ENCODE measurements at places on chromosomes 5 and 9.

DNA sequence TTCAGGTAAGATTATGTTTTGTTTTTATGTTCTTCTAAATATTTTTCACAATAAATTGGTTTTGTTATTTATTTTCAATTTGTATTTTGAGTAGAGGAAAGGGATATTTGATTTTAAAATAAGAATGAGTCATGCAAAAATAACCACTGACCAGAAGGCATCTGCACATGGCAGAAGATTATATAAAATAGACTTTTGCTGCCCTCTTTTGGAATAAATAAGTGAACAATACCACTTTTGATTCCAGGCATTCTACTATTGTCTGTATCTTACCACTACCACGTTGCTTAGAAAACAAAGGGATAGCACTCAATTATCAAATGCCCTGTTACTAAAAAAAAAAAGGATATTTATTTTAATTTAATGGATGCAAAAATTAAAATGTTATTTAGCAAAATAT lies 227.3 kb upstream of the ITGA1 start:
- H3K36me3 ChIP-seq = no peaks in the 10 kb centered on the region
- DNase-seq = no peak
- H3K4me1 ChIP-seq = peaks cover 4% of the 10 kb centered on the region
- no peak overlapping the region for H3K27ac ChIP-seq
- no peak overlapping the region for H3K4me3 ChIP-seq

- no peak overlapping the region for H3K4me3 ChIP-seq
- no peak overlapping the region for H3K27ac ChIP-seq
- H3K4me1 ChIP-seq = no peaks in the 10 kb centered on the region
- H3K27me3 ChIP-seq = no peaks in the 10 kb centered on the region
These were observed 249.7 kb upstream of the MAP3K1 start for GRCh38 chr5:56565644-56566043.

- no peak overlapping the region for H3K4me3 ChIP-seq
- no peak overlapping the region for H3K27ac ChIP-seq
- H3K27me3 ChIP-seq = no peaks in the 10 kb centered on the region
- DNase-seq = no peak
- no peaks in the 10 kb centered on the region for H3K4me1 ChIP-seq
These were observed 30.3 kb downstream of the TTC23L start for GRCh38 chr5:34869256-34869655.

GRCh38 chr5:137176126-137176525 lies 323.0 kb downstream of the SPOCK1 start:
- no peak overlapping the region for H3K27ac ChIP-seq
- no peak overlapping the region for H3K4me3 ChIP-seq
- H3K4me1 ChIP-seq = peaks cover 10% of the 10 kb centered on the region
- H3K36me3 ChIP-seq = no peaks in the 10 kb centered on the region
